Left renal cortex interstitium (tissue), 4 donors: ENCODE measurements at places on chromosomes 7 and 10. TPM values are rescaled to one million over a fixed set of nuclear protein-coding genes. Genes with fewer than 3 reads are reported as not detected.

Gene SPDYE6
- polyA plus RNA-seq, result 10.2 TPM

GRCh38 chr7:24793982-24794648 is 36.9 kb upstream of the GSDME start:
- no peak for DNase-seq

Gene COPG2
- 59.1 TPM for polyA plus RNA-seq

DNA sequence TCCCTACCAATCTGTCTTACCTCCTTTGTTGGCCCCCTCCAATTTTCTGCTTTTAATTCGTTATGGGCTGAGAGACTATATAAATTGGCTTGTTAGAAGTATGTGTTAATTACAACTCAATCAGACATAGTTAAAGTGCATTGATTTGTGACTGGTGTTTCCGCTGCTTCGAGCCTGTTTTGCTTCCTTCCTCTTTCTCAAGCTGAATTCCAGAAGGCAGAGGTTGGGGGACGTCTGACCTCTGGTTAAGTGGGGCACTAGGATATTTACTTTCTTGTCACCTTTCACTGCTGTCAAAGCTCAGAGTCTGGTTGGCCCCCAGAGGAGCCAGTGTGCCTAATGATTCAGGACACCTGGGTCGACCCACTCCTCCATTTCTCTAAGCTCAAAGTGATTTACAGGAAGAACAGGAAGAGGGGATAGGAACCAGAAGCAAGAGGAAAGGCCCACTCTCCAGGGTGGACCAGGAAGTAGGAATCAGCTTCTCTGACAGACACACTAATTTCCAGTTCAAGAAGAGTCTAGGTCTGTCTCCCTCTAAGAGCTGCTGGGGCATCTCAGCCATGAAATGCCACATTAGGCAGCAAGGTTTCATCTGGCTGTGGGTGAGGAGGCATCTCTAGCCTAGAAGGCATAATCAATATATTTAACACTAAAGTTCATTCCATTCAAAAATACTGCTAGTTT is 397.2 kb upstream of the NPVF start:
- no peak for DNase-seq

Gene VIPR2
- polyA plus RNA-seq, result 3.8 TPM

Gene LDB3
- polyA plus RNA-seq, result 0.92 TPM

DNA sequence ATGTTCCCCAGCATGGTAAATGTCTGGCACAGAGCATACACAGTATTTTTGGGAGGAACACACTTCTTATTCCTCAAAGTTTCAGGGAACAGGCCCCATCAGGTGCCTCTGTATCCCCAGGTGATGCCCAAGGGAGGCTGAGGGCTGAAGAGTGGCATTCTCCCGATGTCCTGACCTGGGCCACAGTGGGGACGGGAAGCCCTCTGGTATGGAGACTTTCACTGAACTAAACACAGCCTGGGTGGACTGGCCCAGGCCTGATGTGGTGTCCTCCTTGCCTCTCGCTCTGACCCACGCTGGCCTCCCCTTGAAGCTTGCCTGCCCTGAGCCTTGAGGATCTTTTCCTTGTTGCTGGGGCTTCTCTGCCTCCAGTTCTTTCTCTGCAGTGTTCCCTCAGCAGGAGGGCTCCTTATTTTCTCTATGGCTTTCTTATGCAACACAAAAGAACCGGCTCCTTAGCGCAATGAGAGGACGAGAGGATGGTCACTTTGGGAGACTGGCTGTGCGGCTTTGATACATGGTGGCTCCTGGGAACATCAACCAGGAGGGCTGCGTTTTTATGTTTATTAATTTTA is 157.5 kb upstream of the TNS3 start:
- no peak for DNase-seq

Gene NCF1
- 2.1 TPM for polyA plus RNA-seq

Gene AGBL3
- 9.2 TPM for polyA plus RNA-seq

Gene UCN3
- polyA plus RNA-seq, result 2.5 TPM

GRCh38 chr7:90232430-90232829 is 12.5 kb upstream of the CFAP69 start:
- DNase-seq, result no peak

Gene HMX2
- polyA plus RNA-seq, result 2.7 TPM
